ENCODE measurements at places on chromosomes 11 and 22. TPM values are rescaled to one million over a fixed set of nuclear protein-coding genes. Genes with fewer than 3 reads are reported as not detected.
A peak's percentile ranks its signal among the peaks of the same experiment; 100 is the strongest.

DNA sequence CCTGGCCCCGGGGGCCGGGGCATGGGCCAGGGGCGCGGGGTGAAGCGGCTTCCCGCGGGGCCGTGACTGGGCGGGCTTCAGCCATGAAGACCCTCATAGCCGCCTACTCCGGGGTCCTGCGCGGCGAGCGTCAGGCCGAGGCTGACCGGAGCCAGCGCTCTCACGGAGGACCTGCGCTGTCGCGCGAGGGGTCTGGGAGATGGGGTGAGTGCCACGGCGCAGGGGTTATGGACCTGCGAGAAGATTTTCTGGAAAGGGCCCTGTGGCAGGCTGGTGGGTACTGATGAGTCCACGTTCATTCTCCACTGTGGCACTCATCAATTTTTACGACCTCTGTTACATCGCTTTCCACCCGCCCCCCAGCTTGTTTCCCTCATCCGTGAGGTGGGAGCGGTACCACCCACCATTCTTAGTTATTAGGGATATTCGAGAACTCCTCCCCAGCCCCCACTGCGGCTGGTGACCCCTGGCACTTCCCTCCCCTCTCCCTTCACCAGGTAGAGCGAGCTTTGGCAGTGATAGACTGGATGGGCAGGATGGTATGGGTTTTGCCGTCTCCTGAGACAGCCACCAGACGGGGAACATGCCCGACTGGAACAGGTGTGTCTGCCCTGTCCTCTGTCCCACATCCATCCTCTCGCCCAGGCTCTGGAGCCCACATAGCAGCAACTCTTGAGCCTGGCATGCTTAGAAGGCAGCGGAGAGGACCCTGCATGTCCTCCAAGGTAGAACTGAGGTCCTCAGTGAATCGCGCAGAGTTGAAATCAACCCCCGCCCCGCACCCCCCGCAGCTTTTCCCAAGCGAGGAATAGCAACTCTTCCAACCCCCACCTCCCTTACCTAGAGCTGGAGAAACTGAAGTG lies 562 bp downstream of the DGAT2 start:
- DNase-seq = no peak

DNA sequence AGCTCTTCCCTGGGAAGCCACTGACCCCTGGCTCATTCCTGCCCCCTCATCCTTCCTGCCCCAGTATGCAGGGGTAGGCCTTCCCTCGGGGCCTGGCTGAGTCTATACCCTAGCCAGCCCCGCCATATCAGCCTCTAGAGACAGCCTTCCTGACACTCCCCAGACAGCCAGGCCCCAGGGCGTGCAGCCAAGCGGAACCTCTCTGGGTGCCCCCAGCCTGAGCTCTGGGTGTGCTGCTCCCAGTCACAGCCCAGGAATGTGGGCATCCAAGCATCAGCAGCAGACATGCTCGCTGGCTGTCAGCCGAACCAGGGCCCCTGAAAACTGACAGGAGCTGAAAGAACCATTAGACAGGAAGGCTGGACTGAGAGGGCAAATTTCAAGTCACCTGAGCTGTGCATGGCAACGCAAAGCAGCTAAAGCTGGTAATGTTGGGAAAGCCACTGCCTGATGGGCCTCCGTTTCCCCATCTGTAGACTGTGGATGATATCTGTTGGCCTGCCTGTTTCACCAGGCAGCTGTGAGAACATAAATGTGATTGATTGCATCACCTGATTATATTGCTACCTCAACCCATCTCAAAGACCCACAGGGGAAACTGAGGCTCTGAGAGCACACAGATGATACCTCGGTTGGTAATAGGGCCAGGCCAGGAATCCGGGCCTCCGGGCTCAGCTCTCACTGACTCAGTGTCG lies 93.2 kb downstream of the LRRC32 start:
- no peak for DNase-seq

DNA sequence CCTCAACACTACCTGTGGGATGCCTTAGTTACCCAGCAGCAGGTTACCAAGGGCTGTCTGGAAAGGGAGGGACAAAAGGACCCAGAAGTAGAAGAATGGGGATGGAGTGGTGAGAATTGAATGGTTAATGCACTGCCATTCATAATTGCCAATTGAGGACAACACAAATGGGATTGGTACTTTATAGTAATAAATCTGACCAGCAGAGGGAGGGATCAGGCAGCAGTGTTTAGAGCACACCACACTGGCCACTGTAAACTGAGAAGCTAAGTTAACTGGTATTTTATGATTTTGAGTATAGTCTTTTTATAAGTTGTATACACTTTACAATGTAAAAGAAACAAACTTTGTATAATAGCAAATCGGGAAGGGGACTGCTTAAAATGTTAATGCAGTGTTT lies 10.7 kb downstream of the TBRG1 start:
- peak; percentile 32 for DNase-seq

The SYCE3 gene
- not detected for total RNA-seq

The C22orf23 gene
- total RNA-seq = 0.49 TPM
